NCI-H524 (cell line): ENCODE measurements at places on chromosomes 1 and 21.

GRCh38 chr1:31261916-31262315 is 22.2 kb upstream of the NKAIN1 start:
- no peak for DNase-seq

DNA sequence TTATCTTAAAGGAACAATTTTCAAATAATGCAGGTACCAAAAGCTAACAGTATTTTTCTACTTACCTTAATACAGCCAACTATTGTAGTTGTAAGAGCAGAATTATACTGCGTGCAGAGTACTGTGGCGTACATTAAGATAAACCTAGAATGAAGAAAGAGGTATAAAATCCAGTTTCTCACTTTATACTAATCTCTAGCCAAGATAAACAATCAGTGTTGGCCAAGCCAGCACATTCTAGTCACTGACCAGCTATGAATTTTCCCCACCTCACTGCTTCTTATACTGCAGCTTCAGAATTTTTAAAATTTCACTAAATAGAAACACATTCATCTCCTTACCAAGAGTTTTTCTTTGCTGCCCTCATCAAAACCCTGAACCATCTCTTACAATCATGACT is 33.6 kb downstream of the SLC35D1 start:
- no peak for DNase-seq

DNA sequence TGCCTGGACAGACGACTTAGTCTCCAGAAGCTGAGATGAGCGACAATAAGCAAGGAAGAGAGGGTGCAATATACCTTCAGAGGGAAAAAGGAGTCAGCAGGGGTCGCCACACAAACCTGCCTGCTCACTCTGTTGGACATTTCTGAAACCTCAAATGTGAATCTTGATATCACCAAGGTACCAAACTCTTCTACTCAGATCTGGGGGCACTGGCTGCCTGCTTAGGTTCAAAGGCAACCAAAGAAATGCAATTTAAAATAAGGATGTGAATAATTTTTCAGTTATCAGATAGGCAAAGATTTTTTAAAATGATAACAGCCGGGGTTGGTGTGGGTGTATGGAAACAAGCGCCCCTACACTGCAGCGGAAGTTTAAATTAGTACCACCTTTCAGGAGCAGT is 164.2 kb downstream of the HIVEP3 start:
- no peak for DNase-seq

- no peak for DNase-seq
Observed at GRCh38 chr1:173870252-173871075, 2.3 kb downstream of the ZBTB37 start.

GRCh38 chr21:46301759-46302158 is 15.6 kb downstream of the YBEY start:
- no peak for DNase-seq
